ENCODE measurements at places on chromosomes 3 and 15.

DNA sequence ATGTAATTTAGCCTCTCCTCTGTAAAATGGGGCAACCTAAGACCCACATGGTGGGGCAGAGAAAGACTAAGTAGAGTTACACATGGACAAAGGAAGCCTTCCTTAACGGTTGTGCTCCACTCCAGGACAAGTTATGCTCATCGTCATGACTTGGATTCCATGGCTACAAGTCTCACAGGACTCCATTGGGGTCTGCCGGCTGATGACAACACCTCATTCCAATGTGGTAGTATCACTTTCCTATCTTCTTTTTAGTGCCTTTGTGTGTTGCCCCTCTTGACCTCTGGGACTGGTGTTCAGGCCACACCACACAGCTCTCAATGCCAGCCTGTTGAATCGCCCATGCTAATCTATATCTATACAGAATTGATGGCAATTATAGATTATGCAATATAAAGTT lies 181.3 kb upstream of the WNT5A start:
- no peak for DNase-seq

- no peak for DNase-seq
Observed at GRCh38 chr3:21345382-21345976, 405.5 kb downstream of the ZNF385D start.

- DNase-seq = no peak
Observed at GRCh38 chr3:41598402-41599126, 363.3 kb downstream of the ULK4 start.

DNA sequence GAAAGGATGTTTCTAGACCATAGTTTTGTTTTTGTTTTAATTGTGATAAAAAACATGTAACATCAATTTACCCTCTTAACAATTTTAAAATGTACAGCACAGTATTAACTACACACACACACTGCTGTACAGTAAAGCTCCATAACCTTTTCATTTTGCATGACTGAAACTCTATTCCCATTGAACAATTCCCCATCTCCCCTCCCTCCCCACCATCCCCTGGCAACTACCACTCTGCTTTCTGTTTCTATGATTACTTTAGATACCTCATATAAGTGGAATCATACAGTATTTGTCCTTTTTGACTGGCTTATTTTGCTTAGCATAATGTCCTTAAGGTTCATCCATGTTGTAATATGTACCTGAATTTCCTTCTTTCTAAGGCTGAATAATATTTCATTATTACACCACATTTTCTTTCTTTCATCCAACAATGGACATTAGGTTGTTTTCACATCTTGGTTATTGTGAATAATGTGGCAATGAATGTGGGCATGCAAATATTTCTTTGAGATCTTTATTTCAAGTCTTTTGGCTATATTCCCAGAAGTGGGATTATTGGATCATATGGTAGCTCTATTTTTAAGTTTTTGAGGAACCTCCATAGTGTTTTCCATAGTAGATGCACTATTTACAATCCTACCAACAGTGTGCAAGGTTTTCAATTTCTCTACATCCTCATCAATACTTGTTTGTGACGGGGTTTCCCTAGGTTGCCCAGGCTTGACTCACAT lies 10.7 kb downstream of the CHST14 start:
- DNase-seq = no peak

DNA sequence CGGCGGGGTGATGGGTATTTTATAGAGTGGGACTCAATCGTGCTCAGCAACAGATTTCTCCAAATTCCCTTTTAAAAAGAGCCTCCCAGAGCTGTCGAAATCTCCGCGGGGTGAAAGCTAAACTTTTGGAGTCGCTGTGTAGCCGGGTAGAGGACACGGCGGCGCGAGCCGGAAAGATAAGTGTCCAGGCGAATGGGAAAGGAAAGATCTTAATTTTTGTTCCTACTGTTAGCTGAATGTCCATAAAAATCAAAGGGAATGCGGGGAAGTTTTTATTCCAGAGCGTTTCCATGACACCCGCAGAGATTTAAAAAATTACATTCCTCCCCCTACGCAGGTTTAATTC lies 9.1 kb downstream of the EOMES start:
- no peak for DNase-seq

DNA sequence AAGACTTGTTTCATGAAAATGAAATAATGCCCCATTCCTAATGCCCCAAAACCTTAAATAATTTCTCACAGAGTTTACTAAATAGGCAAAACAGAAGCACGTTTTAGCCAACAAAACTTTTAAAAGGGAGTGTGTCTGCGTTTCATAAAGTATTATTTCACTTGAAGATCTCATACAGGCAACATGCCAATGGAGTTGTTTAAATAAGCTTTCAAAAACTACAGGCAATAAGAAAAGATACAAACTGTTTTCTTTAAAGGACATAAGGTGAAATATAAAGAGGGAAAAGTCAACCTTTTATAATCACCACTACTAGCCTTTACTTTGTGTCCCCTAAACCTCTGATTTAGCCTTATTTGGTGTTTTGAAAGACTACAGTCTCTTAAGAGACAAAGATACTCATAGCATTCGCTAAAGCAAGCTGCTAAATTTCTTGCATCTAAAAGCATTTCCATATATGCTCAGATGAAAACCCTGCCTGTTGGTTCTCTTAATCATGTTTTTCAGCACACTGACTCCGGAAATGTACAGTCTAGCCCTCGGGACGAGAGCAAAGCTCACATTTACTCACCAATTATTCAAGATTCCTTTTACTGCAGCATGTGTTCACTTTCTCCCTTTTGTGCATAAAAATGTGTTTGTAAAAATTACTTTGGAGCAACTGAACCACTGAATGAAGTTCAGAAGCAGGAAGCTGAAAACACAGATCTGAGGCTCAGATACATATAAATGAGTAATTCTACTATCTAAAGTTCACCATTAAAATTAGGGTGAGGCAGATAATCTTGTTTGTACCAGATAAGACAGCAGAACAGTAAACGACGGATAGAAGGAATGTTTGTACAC lies 119.0 kb downstream of the GOLIM4 start:
- no peak for DNase-seq

DNA sequence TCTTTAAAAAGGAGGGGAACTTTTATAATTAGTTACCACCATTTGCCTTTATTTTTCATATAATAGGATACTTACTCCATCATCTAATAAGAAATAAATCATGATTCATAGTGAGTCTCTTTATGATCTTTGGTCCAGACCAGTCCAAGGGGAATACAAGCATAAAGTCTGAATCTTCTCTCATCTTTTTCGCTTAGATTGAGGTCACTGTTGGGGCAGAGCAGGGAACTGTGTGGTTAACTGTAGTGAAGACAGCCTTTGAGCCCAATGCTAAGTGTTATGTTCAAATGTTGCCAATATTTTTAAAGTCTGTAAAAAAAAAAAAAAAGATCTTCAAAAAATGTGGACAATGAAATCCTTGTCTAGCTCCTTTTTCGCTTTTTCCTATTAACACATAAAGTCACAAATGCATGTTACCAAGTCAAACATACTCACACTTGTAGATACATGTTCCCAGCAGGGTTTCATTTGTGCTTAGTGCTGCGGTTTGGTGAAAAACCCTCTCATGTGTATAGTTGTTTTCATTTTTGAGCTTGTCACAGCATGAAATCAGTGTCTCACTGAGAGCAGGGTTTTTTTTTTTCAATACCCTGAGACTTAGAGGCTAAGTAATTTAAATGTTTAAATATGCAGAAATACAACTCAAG lies 72.1 kb downstream of the EPHA3 start:
- DNase-seq = no peak

DNA sequence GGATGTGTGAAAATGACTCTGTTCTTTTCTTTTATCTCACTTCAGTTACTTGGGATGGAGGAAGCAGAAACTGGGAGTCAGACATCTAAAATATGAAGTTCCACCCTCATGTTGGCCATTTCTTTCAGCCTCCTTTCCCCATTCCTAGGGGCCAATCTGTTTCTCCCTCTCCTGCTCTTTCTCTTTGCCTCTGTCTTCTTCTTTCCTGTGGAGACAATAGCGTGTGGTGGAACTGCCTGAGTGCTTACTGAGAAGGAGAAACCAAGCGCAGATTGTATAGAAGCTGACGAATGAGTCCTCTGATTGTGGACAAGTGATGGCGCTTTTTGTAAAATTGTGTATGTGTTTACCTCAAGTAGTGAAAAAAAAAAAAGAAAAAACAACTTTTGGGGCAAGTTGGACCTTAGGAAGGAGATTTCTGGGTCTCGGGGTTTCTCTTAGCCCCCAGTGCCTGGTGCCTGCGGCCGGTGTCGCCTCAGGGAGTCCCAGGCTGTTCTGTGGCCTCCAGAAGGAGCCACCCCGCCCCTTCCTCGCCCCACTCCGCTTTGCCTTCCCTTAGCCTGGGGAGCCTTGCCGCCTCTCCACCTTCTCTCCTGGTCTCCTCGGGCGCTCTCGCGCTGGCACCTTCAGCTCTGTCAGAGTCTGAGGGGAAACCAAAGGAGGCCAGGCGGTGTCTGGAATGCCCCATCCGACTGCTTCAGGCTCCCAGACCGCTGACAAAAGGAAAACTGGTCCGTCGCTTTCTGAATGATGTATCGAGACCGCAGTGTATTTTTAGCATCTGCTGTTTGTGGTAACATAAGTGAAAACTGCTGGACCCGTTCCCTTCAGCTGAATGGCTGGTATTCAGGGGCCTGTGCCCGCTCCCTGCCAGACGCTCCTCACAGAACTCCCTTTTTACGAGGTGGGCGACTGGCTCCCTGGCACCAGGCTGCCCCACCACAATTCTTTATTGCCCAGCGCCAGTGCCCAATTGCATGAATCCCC lies 30.1 kb downstream of the SCG5 start:
- no peak for DNase-seq

DNA sequence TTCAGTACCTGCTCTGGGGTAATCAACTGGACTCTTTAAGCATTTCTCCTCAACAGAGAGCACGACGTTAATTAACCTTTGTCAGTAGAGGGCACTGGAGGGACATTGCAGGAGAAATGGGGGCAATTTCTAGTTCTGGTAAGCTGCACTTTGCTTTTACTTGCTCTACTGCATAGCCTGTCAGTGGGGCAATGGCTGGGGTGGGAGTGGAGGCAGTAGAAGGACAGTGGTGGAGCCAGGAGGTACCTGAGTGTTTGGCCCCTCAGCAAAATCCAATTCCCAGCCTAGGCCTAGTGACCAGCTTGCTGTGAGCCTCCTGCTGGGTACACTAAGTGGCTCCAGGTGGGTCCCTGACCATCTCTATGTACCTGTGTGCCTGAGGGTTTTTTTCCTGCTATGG lies 18.3 kb upstream of the MED12L start:
- DNase-seq = no peak

GRCh38 chr3:123404391-123404790 lies 44.5 kb downstream of the ADCY5 start:
- no peak for DNase-seq

DNA sequence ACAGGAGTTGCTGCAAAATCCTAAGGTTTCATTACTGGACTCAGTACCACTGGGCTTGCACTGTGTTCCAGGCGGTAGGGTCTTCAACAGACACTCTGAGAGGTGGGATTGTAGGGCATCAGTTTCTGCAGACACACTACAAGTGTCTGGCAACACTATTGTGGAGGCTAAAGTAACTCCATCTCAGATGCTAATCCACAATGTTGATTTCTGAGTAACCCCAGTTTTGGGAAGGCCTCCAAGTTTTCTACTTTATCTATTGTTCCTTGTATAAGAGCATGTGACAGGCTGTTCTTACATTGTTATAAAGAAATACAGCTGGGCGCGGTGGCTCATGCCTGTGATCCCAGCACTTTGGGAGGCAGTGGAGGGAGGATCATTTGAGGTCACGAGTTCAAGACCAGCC lies 2.5 kb upstream of the ABHD5 start:
- DNase-seq = no peak
